Small intestine (tissue), 16 donors: ENCODE measurements at places on chromosomes 12 and 14. TPM values are rescaled to one million over a fixed set of nuclear protein-coding genes. Genes with fewer than 3 reads are reported as not detected.

The MRPL51 gene
- 88.1 TPM for polyA plus RNA-seq

The RAB3IP gene
- polyA plus RNA-seq = 60.2 TPM

The RBM19 gene
- polyA plus RNA-seq = 14.8 TPM

The PHLDA1 gene
- polyA plus RNA-seq = 2.2 TPM

The CRIP1 gene
- 3,839 TPM for polyA plus RNA-seq

The SDR9C7 gene
- polyA plus RNA-seq = not detected

The LRTM2 gene
- not detected for polyA plus RNA-seq

The ATF7 gene
- 32.9 TPM for polyA plus RNA-seq

The POU6F1 gene
- 4.5 TPM for polyA plus RNA-seq

The AKAP5 gene
- polyA plus RNA-seq = 0.67 TPM

The RNFT2 gene
- polyA plus RNA-seq = 0.45 TPM

The RAB15 gene
- 12.5 TPM for polyA plus RNA-seq

The ADAM20 gene
- polyA plus RNA-seq = 0.09 TPM

The OAS1 gene
- polyA plus RNA-seq = 39.7 TPM

The DBX2 gene
- not detected for polyA plus RNA-seq

The CEBPE gene
- polyA plus RNA-seq = not detected

The PAX9 gene
- polyA plus RNA-seq = 0.04 TPM

The L2HGDH gene
- 1.1 TPM for polyA plus RNA-seq

The PYGL gene
- polyA plus RNA-seq = 3.9 TPM

The HOXC10 gene
- polyA plus RNA-seq = 1.2 TPM

The ST8SIA1 gene
- 1.4 TPM for polyA plus RNA-seq

The RDH12 gene
- polyA plus RNA-seq = 1.4 TPM

The TAS2R20 gene
- 0.15 TPM for polyA plus RNA-seq

The CD63 gene
- 694 TPM for polyA plus RNA-seq

The TAS2R19 gene
- polyA plus RNA-seq = 0.09 TPM

The PRKD1 gene
- polyA plus RNA-seq = 2.7 TPM

The CFAP251 gene
- polyA plus RNA-seq = 0.67 TPM

The DEPDC4 gene
- polyA plus RNA-seq = 1.1 TPM

The C14orf119 gene
- 65.1 TPM for polyA plus RNA-seq

The IFNG gene
- polyA plus RNA-seq = not detected

The NANOG gene
- not detected for polyA plus RNA-seq

The ADAM21 gene
- 0.06 TPM for polyA plus RNA-seq

The KERA gene
- polyA plus RNA-seq = 0.03 TPM

The SYNE3 gene
- 0.81 TPM for polyA plus RNA-seq

The NOVA1 gene
- polyA plus RNA-seq = not detected

The NTS gene
- polyA plus RNA-seq = 0.81 TPM

The PRR4 gene
- polyA plus RNA-seq = not detected

The AGAP2 gene
- polyA plus RNA-seq = 0.67 TPM

The PLCZ1 gene
- polyA plus RNA-seq = not detected

The OTX2 gene
- polyA plus RNA-seq = not detected

The TRMT5 gene
- 12.3 TPM for polyA plus RNA-seq

The KRT85 gene
- polyA plus RNA-seq = 0.03 TPM

The GLIPR1L1 gene
- polyA plus RNA-seq = not detected

The TMTC1 gene
- polyA plus RNA-seq = 1.1 TPM

The BTG1 gene
- 61.1 TPM for polyA plus RNA-seq

The SSPN gene
- polyA plus RNA-seq = 0.81 TPM

The HOXC12 gene
- polyA plus RNA-seq = not detected

The SUOX gene
- polyA plus RNA-seq = 7.3 TPM

The GNS gene
- 38.2 TPM for polyA plus RNA-seq

The RFX4 gene
- polyA plus RNA-seq = not detected

The ACSS3 gene
- 6.2 TPM for polyA plus RNA-seq

The RAPGEF3 gene
- polyA plus RNA-seq = 19.8 TPM

The SYT1 gene
- polyA plus RNA-seq = 11.3 TPM

The ENDOU gene
- polyA plus RNA-seq = not detected

The PLXNC1 gene
- 1.4 TPM for polyA plus RNA-seq

The BMAL2 gene
- 5.6 TPM for polyA plus RNA-seq

The MANSC4 gene
- not detected for polyA plus RNA-seq

The RND1 gene
- 4.9 TPM for polyA plus RNA-seq

The KLHL28 gene
- 2.7 TPM for polyA plus RNA-seq
